HTR-8/SVneo (cell line): ENCODE measurements at places on chromosomes 13 and 19.

DNA sequence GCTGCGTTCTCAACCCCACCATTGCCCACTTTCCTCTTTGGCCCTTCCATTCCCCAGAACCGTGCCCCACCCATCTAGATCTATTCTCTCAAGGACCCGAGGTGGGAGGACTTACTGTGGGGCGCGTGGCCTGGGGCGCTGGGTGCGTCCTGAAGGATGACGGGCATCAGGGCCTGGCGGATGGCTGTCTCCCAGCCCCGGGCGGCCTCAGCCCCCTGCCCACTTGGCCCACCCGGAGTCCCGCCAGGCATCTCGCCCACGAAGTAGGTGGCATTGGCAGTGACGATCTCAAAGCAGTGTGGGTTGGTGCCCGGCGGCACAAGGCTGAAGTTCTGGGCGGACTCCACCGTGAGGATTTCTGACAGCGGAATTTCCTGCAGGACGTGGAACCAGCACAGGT lies 23.2 kb downstream of the PRKD2 start:
- DNase-seq = no peak

DNA sequence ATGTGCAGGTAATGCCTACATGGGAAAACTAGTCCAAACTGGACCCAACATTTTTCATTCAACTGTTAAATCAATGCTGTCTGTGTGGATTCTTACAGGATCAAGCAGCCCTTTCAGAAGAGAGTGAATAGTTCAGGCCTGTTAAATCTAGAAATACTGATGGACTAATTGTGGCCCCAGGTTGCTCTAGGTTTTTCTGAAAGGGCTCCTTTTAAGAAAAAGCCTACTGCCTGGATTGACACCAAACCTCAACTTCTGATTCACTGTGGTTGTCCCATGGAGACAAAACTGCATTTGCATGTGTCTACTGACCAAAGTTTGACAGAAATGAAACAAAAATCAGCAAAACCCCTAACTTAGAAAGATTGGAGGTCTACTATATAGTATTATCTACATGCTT lies 437.0 kb downstream of the KLF12 start:
- no peak for DNase-seq

DNA sequence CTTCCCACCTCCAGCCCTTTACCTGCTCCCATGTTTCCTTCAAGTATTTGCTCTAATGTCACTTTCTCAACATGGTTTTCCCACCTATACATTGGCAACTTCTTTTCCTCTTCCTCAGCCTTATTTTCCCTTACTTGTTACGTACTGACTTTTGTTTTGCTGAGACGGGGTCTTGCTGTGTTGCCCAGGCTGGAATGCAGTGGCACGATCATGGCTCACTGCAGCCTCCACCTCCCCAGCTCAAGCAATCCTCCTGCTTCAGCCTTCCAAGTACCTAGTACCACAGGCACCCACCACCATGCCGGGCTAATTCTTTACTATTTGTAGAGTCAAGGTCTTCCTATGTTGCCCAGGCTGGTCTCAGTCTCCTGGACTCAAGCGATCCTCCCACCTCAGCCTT lies 5.0 kb downstream of the PRODH2 start:
- DNase-seq = no peak

DNA sequence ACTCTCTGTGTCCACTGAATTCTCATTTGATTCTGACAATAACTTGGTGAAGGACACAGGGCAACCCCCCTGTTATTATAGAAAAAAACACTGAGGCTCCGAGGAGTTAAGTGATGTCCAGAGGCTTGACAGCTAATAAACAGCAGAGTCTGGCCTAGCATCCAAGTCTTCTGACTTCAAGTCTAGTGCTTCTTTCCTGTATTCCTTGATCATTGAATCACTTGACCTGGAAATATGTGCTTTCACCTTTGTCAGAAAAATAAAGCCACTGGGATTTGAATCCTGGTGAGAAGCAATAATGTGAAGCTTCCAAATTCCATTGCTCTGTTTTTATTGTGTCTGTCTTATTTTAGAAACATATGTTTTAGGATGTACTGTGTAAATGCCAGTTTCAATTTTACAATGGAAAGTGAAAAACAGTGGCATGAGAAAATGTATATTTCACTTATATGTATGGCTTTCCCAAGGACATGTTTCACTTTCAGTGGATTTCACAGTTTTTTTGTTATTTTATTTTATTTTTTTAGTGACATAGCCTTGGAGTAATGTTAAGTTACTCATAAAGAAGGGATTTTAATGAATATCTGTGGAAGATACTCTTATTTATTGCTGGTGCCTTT lies 190.2 kb downstream of the GPC6 start:
- no peak for DNase-seq

GRCh38 chr19:39416152-39417120 lies 4.0 kb downstream of the PLEKHG2 start:
- no peak for DNase-seq

- no peak for DNase-seq
Measured at GRCh38 chr19:6886277-6886897, 992 bp upstream of the ADGRE1 start.

- DNase-seq = no peak
Measured at GRCh38 chr19:709965-710571, 1.3 kb downstream of the PALM start.

DNA sequence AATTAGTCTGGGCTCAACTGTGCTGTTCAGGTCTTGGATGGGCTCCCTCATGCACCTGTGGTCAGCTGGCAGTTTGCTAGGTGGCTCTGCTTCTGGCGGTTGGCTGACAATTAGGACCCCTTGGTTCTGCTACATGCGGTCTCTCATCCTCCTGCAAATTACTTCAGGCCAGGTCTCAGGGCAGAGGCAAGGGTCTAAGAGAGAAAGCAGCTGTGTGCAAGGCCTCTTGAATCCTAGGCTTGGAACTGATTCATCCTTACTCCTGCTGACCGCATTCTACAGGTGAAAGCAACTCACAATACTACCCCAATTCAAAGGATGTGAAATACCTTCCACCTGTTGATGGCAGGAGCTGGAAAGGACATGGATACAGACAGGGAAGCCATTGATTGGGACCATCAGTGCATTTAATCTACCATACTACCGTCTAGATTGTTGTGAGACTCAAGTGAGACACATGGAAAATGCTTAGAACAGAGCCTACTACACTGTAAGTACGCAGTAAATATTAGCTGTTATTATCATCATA lies 19.1 kb downstream of the CBY2 start:
- DNase-seq = no peak

DNA sequence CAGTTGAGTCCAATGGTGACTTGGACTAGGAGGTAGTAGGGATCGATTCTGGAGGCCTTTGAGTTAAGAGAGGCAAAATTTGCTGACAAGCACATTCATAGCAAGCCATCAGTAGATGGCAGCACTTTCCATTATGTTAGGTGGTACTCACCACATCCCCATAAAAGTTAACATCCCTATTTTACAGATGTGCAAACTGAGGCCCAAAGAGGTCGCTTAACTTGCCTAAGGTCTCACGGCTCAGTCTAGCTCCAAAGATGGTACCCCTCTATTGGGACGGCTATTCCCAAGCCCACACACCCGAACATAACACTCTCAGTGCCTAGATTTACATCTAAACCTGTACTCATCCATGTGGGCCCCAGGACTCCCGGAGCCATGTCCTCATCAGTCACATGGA lies 21.5 kb upstream of the FOSB start:
- DNase-seq = no peak

DNA sequence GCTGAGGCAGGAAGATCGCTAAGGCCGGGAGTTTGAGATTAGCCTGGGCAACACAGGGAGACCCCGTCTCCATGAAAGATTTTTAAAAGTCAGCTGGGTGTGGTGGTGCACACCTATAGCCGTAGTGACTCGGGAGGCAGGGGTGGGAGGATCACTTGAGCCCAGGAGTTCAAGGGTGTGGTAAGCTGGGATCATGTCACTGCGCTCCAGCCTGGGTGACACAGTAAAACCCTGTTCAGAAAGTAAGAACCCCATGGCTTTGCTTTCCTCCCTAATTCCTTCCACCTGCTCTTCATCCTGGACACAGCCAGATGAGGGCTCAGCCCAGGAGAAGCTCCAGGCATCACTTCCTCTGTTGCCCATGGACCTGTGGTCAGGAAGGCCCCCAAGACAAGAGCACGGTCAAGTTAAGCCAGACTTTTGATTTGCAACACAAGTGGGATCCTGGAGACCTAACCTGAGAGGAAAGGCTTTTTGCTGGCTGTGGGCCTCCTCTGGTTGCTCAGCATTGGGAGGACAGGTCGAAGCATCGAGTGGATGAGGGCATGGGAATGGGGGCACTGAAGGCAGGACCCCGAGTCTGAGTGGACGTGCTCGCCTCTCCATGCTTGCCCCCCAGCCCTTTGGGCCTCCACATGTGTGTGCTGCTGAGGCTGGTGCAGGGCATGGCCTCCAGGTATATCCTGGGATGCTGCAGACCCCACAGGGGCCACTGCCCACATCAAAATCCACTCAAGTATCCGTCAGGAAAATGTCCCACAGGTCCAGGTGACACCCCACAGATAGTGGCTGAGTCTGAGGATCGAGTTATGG lies 25.4 kb downstream of the TUBA3C start:
- DNase-seq = no peak

- no peak for DNase-seq
Measured at GRCh38 chr13:25864116-25864515, 187.7 kb downstream of the SHISA2 start.

DNA sequence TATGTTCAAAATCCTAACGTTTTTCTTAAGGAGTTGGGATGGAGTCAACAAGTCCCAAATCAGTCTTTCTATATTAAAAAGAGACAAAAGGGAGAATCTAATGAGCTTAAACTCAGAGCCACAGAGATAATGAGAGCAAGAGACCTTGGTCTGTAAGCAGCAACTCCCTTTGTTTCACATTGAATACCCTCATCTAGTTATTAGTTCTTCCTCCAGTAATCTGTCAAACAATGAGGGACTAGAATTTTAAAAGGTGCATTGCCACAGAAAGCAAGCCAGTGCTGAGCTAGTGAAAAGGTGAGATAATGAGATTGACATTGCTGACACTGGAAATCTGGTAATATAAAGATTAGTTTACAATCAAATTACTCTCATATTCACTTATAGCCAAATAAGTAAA lies 718.6 kb downstream of the DACH1 start:
- DNase-seq = no peak

- DNase-seq = peak; percentile 75
Measured at GRCh38 chr19:58033741-58034476, at the start of gene ZSCAN1. Gene ZSCAN1 (plus strand): TSS chr19:58034025. CDS start chr19:58037837, 3,812 bp downstream.

GRCh38 chr19:55132453-55133129 lies 15.2 kb upstream of the PPP1R12C start:
- DNase-seq = no peak

- no peak for DNase-seq
Measured at GRCh38 chr13:65275838-65276630, 1954.1 kb downstream of the PCDH9 start.

DNA sequence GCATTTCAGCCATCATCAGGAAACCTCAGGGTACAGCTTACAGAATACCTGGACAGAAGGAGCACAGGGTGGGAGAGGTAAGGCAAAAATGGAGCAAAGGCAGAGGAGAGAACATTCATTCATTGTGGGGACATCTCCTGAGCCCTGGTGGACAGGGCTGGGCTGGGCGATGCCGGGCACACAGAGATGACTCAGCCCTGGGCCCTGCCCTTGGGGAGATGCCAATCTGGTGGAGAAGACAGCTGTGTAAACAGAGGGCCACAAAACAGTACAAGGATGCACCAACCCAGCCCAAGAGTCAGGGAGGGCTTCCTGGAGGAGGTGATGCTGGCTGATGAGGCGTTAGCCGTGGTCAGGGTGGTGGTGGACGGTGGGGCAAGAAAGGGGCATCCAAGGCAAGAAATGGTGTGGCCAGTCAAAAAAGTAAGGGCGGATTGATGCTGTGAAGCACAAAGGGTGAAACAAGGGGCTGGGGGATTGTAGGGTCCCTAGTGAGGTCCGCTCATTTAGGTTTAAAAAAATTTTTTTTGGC lies 3.6 kb upstream of the HAS1 start:
- DNase-seq = no peak

DNA sequence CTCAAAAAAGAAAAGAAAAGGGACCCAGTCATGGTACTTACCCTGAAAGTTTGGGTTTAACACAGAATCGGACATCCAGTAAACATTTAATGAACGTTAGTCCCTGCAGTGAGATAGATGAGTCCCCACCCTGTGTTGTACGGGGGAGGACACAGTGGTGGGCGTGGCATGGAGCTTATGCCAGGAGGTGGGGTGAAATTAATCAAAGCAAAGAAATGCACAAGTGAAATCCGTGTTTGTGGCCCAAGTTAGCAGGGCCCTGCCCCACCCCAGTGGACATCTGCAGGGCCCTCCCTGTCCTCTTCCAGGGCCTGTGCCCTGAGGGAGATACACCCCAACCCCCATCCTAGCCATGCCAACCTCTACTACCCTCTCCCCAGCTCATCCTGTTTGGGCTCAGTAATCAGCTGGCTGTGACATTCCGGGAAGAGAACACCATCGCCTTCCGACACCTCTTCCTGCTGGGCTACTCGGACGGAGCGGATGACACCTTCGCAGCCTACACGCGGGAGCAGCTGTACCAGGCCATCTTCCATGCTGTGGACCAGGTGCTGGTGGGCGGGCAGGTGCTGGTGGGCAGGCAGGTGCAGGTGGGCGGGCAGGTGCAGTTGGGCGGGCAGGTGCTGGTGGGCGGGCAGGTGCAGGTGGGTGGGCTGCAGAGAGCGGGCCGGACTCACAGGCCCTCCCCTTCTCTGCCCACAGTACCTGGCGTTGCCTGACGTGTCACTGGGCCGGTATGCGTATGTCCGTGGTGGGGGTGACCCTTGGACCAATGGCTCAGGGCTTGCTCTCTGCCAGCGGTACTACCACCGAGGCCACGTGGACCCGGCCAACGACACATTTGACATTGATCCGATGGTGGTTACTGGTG lies 3.9 kb downstream of the MCOLN1 start:
- no peak for DNase-seq

- no peak for DNase-seq
Measured at GRCh38 chr19:47644199-47644598, 35.3 kb downstream of the BICRA start.
